ENCODE measurements at places on chromosomes 2 and 18.

- no peak for DNase-seq
Measured at GRCh38 chr2:171741189-171741588, 53.9 kb downstream of the DYNC1I2 start.

DNA sequence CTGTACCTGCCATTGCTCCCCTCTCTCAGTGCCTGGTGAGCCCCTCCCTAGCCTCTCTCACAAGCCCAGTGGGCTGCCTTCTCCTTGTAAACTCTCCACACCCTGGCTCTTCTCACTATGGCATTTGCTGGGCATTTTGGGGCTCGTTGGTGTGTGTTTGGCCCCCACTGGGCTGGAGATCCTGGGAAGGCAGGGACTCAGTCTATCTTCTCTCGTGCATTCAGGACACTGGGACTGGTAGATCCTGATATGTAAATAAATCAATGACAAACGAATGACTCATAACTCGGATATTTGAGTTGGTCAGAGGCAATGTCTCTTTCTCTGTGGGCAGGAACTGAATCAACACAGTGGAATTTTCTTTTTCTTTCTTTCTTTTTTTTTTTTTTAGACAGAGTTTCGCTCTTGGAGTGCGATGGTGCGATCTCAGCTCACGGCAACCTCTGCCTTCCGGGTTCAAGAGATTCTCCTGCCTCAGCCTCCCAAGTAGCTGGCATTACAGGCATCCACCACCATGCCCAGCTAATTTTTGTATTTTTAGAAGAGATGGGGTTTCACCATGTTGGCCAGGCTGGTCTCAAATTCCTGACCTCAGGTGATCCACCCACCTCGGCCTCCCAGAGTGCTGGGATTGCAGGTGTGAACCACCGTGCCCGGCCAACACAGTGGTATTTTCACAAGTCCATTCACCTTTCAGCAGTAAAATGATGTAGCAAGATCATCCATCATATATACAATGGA is 144.6 kb upstream of the SPRED2 start:
- no peak for DNase-seq

- no peak for DNase-seq
Measured at GRCh38 chr2:233912691-233913423, 4.3 kb upstream of the TRPM8 start.

- no peak for DNase-seq
Measured at GRCh38 chr2:136067459-136067858, 50.5 kb downstream of the CXCR4 start.

DNA sequence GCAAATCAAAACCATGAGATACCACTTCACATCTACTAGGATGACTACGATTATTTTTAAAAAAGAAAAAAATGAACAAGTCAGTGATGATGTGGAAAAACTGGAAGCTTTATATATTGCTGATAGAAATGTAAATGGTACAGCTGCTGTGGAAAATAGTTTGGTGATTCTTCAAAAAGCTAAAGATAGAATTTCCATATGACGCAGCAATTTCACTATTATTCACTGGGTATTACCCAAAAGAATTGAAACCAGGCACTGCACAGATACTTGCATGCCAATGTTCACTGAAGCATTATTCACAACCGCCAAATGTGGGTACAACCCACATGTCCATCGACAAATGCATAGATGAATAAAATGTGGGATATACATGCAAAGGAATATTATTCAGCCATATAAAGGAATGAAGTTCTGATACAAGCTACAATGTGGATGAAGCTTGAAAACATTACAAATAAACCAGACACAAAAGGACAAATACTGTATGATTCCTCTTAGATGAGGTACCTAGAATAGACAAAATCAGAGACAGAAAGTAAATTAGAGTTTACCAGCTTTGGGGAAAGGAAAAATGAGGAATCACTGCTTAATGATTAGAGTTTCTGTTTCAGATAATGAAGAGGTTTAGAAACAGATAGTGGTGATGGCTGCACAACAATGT is 11.1 kb downstream of the RTTN start:
- no peak for DNase-seq

- DNase-seq = no peak
Measured at GRCh38 chr2:38202713-38203445, 126.9 kb upstream of the CYP1B1 start.

DNA sequence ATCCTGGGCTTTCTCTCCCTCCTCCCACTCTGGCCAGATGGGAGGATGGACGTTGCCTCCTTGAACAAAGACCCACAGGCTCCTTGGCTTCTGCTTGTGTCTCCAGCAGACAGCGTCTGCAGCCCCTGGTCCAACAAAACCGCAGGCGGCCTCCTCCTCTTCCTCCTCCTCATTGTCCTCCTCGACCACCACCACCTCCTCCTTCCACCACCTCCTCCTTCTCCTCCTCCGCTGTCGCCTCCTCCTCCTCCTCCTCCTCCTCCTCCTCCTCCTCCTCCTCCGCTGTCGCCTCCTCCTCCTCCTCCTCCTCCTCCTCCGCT is 45.7 kb upstream of the ALPP start:
- no peak for DNase-seq
